Smooth muscle cell of bladder (primary cell): ENCODE measurements at places on chromosomes 2 and 18. TPM values are rescaled to one million over a fixed set of nuclear protein-coding genes. Genes with fewer than 3 reads are reported as not detected.

The COQ10B gene
- 39.8 and 44.9 TPM in 2 replicates for total RNA-seq

The CDH20 gene
- total RNA-seq, result under 0.01 and 0.18 TPM in 2 replicates

The SLC5A6 gene
- total RNA-seq, result 11.5 and 14.7 TPM in 2 replicates

The PRSS56 gene
- total RNA-seq, result not detected in 2 replicates

The SCG2 gene
- 2.1 and 3.3 TPM in 2 replicates for total RNA-seq

The NYAP2 gene
- under 0.01 TPM in 1 of 2 replicates, not detected in the other for total RNA-seq

The NT5C1B gene
- total RNA-seq, result not detected in 2 replicates

The PCARE gene
- total RNA-seq, result under 0.01 TPM in 1 of 2 replicates, not detected in the other

The PPP4R1 gene
- 57.3 and 77.3 TPM in 2 replicates for total RNA-seq

The CFC1B gene
- total RNA-seq, result not detected in 2 replicates

The GPR75 gene
- 0.71 and 0.74 TPM in 2 replicates for total RNA-seq

The TEKT4 gene
- not detected in 2 replicates for total RNA-seq

The CCDC138 gene
- 2.8 and 3.1 TPM in 2 replicates for total RNA-seq

The IL1R1 gene
- total RNA-seq, result 109 and 193 TPM in 2 replicates

The UCN gene
- total RNA-seq, result 0.14 and 0.83 TPM in 2 replicates

The LHCGR gene
- not detected in 2 replicates for total RNA-seq

The CD302 gene
- 6.1 and 8.0 TPM in 2 replicates for total RNA-seq

The SF3B6 gene
- total RNA-seq, result 127 and 139 TPM in 2 replicates

The TFCP2L1 gene
- total RNA-seq, result under 0.01 TPM in 1 of 2 replicates, not detected in the other

The TTC27 gene
- total RNA-seq, result 15.8 and 16.4 TPM in 2 replicates

The RASGRP3 gene
- 0.71 and 1.2 TPM in 2 replicates for total RNA-seq

The ZNF396 gene
- total RNA-seq, result 2.8 and 3.1 TPM in 2 replicates

The GAL3ST2 gene
- 0.18 TPM in 1 of 2 replicates, not detected in the other for total RNA-seq

The UPP2 gene
- not detected in 2 replicates for total RNA-seq

The CD226 gene
- 0.85 and 1.2 TPM in 2 replicates for total RNA-seq

The ANTXR1 gene
- total RNA-seq, result 262 and 309 TPM in 2 replicates

The IL18RAP gene
- total RNA-seq, result not detected in 2 replicates

The LRRC30 gene
- not detected in 2 replicates for total RNA-seq

The REEP1 gene
- 0.09 TPM in 1 of 2 replicates, not detected in the other for total RNA-seq

The ANKRD30B gene
- under 0.01 and 0.09 TPM in 2 replicates for total RNA-seq

The TMEM169 gene
- total RNA-seq, result 0.09 and 0.14 TPM in 2 replicates

The FSIP2 gene
- total RNA-seq, result under 0.01 TPM in 2 replicates

The SGPP2 gene
- total RNA-seq, result not detected in 2 replicates

The RNF25 gene
- total RNA-seq, result 32.0 and 33.8 TPM in 2 replicates

The ANKRD62 gene
- not detected in 2 replicates for total RNA-seq

The SP5 gene
- not detected in 2 replicates for total RNA-seq

The ACTR2 gene
- total RNA-seq, result 59.6 and 83.9 TPM in 2 replicates

The PLCD4 gene
- total RNA-seq, result 1.8 TPM in 2 replicates

The RNF152 gene
- 10.5 and 14.6 TPM in 2 replicates for total RNA-seq

The RAX gene
- total RNA-seq, result not detected in 2 replicates

The PLGLB2 gene
- total RNA-seq, result 0.14 and 1.1 TPM in 2 replicates

The ACKR3 gene
- 23.9 and 44.9 TPM in 2 replicates for total RNA-seq

The NOSTRIN gene
- 0.09 and 0.14 TPM in 2 replicates for total RNA-seq

The PDCD1 gene
- not detected in 2 replicates for total RNA-seq

The RIT2 gene
- not detected in 2 replicates for total RNA-seq

The DSC2 gene
- total RNA-seq, result under 0.01 TPM in 1 of 2 replicates, not detected in the other

The HMSD gene
- under 0.01 TPM in 2 replicates for total RNA-seq

The SLC9A4 gene
- total RNA-seq, result under 0.01 TPM in 1 of 2 replicates, not detected in the other

The SERPINB7 gene
- total RNA-seq, result 1.4 and 4.1 TPM in 2 replicates
